MV-4-11 (cell line): ENCODE measurements at places on chromosomes 4 and X.

GRCh38 chr4:187094144-187094543 lies 370.5 kb upstream of the FAT1 start:
- DNase-seq = no peak

DNA sequence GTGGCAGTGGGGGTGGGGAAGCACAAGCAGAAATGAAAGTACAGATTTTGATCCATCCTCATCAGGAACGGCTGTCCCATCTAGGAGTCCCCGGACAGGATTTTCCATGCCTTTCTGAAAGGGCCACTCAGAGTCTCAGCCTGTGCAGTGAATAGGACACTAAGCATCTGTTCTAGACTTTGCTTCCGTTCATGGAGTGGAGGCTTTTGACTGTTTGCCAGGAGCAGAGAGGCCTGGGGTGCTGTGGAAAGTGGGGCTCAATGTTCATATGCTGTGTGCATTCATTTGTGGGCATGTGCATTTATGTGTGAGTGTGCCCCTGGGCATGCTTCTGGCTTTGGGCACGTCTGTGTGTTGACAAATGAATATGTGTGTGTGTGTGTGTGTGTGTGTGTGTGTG lies 25.6 kb upstream of the MAMLD1 start:
- no peak for DNase-seq

GRCh38 chr4:79913581-79913980 lies 159.4 kb downstream of the ANTXR2 start:
- DNase-seq = peak; percentile 36

GRCh38 chr4:145956288-145956890 lies 17.8 kb upstream of the ZNF827 start:
- peak; percentile 3 for DNase-seq

DNA sequence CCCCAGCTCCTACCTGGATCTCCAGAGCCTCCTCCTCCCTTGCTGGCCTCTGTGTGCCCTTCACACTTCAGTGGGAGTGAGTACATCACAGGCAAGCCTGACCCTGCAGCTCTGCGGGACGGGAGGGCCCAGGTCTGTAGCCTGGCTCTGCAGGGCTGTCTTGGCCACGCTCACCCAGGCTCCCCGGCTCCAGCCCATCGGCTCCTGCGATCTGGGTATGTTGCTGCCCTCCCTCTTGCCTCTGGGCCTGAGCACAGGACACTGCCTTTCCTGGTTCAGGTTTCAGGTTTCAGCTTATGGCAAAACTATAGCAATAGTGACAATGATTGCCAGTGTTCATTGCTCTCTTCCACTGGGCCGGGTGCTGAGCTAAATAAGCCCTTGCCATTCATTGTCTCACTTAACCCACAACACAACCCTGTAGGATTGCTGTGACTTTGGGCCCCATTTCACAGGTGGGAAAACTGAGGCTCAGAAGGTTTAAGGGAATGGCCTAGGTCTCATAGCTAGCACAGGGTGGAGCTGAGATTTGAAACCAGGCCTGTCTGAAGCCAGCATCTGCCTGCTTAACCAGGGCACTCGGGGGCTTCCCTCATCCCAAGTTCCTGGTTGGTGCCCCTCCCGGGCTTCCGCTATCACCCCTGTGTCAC lies 44.6 kb upstream of the SORCS2 start:
- DNase-seq = no peak

DNA sequence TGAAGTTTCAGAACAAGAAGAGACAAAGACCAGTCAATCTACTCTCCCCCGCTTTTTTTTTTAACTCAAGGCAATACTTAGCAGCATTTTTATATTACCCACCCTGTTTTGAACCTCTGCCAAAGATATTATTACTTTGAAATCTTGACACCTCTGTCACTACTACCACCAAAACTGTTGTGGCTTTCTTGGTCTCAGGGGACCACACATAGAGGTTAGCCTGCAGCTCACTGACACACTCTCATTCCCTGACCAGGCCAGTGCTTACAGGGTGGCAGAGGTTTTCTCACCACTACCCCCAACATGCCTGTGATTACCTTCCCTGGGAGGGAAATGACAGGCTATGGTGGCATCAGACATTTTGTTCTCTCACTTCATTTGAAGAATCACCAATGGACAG lies 137.4 kb upstream of the STIM2 start:
- DNase-seq = no peak

DNA sequence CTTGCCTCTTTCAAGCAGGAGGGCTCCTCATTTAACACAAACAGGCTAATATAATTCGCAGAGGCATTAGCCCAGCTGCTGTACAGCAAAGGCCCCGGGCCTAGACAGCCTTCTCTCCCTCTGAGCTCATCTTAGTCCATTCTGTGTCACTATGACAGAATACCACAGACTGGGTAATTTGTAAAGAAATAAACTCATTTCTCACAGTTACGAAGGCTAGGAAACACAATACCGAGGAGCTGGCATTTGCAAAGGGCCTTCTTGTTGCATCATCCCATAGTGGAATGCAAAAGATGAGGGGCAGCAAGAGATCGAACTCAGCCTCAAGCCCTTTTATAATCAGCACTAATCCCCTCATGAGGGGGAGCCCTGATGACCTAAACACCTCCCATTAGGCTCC lies 48.5 kb downstream of the TSPAN5 start:
- no peak for DNase-seq

- peak; percentile 69 for DNase-seq
Observed at GRCh38 chrX:31604629-31605221, 532.9 kb upstream of the FTHL17 start.

DNA sequence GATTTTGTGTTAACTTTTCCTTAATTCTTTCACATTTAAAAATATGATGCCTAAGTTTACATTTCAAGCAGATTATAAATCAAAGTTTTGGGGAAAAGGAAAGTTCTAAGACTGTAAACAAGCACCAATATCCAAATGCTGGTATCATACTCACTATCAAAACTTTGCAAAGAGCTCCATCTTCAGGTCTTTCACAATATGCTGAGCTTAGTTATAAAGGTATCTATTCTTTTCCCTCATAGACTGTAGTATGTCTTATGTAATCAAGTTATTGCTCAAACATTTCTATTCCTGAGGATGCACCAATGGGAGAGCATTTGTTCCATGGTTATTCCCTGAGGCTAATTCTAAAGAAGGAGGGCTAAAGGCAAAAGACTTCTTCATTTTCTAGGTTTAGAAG lies 207.9 kb upstream of the FAM241A start:
- DNase-seq = peak; percentile 22

- DNase-seq = no peak
Observed at GRCh38 chrX:42823443-42823842, 45.5 kb upstream of the PPP1R2C start.

DNA sequence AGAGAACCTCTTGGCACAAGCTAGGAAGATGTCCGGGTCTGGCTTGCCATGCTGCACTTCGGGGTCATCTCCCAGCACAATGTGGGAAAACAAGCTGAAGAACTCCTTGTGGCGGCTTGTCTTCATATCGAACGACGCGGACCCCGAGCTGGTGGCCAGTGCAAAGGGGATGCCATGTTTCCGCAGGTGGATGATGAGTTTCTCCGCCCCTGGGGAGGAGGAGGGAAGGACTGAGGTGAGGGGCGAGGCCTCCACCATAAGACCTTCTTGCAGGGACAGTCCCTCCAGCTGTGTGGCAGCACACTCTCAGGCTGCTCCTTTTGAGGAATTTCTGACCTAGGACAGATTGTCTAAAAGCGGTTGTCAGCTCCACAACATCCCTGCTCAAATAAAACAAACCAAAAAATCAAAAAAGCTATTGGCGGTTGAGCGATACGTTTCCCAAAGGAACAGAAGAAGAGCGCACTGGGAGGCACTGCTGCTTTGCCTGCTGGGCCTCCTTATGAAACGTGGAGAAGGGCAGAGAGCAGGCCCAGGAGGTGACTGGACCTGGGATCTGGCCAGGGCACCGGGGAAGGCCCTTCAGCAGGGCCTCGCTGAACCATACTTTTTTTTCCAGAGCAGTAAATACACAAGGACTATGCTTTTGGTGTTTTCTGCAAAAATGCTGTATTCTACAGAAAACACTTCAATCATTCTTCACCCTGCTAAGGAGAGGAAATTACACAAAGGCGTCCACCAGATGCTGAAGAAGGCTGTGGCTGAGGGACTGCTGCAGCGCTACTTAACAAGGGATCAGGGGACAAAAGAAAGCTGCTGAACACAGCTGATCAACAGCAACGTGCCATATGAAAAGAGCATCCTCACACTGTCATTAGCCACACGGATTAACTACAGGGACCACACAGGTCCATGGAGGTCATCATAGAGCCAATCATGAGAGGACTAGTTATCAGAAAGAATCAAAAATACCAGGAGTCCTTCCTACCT lies 70.0 kb upstream of the STS start:
- DNase-seq = no peak

DNA sequence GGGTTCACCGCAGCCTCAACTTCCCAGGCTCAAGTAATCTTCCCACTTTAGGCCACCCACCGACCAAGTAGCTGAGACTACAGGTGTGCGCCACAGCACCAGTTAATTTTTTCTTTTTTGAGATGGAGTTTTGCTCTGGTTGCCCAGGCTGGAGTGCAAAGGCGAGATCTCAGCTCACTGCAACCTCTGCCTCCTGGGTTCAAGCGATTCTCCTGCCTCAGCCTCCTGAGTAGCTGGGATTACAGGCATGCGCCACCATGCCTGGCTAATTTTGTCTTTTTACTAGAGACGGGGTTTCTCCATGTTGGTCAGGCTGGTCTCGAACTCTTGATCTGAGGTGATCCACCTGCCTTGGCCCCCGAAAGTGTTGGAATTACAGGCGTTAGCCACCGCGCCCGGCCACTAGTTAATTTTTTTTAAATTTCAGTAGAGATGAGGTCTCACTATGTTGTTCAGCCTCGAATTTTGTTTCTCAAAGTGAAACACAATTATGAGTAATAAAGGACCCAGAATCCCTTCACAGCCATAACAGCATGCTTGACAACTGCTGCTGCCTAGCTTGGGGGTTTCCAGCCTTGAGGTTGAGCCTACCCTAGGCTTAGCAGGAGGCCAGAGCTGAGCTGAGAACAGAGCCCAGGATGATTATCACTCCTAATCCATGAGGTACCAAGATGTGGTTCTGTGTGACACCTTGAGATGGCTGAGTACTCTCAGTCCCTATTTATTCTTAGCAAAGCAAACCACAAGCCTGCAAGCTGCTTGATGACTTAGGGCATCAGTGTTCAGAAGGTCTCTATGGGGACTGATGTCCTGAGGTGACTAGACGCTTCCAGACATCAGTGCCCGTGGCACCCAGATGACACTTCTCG lies 41.6 kb upstream of the NKRF start:
- no peak for DNase-seq

DNA sequence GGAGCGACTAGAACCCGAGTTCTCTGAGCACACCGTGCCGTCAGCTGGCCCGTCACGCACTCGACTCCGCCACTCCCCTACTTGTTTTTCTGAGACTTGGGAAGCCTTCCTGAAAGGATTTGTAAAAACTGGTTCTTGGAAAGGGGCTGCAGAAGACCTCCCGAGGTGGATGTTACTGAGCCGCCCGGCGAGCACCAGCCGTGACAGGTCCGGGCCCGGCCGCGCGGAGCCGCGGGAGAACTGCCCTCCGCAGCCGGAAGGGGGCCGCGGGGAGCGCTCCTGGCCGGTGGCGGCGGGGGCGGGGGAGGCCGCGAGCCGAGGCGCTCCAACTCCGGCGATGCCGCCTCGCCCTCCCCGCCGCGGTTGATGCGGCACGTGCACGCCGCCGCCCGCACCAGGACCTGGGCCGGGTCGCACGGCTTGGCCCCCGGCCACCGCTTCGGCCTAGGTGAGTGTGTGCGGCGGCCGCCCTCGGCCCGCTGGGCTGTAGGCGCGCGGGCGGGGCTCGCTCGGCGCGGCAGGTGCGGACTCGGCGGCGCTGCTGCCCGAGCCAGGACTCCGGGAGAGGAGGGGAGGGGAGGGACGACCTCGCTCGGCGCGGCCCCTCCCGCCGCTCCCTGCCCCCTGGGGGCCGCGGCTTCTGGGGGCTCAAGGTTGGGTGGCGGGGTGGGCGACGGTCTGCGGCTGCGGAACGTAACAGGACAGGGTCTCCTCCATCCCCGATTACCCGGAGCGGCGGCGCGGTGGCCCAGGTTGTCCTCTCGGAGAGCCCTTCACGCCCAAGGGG lies 1.7 kb downstream of the SPRY1 start:
- peak; percentile 18 for DNase-seq

GRCh38 chr4:5098176-5098575 lies 46.9 kb downstream of the STK32B start:
- DNase-seq = no peak

GRCh38 chr4:24973747-24974601 lies 56.8 kb downstream of the LGI2 start:
- DNase-seq = peak; percentile 93

DNA sequence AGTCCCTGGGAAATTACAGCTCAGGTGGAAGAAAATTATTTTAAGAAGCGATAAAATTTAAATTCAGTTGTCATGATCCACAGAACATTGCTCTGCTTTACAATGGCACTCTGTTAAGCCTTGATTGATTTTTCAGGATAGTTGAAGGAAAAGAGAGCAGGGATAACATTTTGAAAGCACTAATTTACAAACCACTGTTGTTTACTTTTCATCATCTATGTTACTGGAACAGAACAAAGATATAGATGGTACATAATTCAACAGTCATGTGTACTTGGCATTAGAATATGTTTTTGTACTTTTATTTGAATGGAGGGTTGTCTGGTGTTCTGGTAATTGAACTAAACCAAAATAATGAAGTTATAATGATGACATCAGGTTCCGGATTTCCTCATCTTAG lies 2.6 kb upstream of the ODAM start:
- DNase-seq = no peak

GRCh38 chrX:30822068-30822681 lies 66.9 kb downstream of the TAB3 start:
- DNase-seq = peak; percentile 58

DNA sequence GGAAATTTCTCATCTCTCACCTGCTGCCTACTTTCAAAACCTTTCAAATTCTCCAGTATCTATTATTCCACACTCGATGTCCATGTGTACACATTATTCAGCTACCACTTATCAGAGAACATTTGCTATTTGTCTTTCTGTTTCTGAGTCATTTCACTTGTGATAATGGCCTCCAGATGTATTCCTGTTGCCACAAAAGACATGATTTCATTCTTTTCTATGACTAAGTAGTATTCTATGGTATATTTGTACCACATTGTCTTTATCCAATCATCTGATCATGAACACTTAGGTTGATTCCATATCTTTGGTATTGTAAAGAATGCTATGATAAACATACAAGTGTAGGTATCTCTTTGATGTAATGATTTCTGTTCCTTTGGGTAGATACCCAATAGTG lies 310.1 kb upstream of the SPOCK3 start:
- no peak for DNase-seq

- no peak for DNase-seq
Observed at GRCh38 chrX:100743009-100743607, 11.2 kb upstream of the SYTL4 start.

GRCh38 chr4:151325111-151325948 lies at the start of gene SH3D19:
TSS of gene SH3D19 (minus strand) at chr4:151325605. CDS start at chr4:151325352, 253 bp downstream.
- no peak for DNase-seq
